ENCODE measurements at places on chromosomes 16 and 17.

DNA sequence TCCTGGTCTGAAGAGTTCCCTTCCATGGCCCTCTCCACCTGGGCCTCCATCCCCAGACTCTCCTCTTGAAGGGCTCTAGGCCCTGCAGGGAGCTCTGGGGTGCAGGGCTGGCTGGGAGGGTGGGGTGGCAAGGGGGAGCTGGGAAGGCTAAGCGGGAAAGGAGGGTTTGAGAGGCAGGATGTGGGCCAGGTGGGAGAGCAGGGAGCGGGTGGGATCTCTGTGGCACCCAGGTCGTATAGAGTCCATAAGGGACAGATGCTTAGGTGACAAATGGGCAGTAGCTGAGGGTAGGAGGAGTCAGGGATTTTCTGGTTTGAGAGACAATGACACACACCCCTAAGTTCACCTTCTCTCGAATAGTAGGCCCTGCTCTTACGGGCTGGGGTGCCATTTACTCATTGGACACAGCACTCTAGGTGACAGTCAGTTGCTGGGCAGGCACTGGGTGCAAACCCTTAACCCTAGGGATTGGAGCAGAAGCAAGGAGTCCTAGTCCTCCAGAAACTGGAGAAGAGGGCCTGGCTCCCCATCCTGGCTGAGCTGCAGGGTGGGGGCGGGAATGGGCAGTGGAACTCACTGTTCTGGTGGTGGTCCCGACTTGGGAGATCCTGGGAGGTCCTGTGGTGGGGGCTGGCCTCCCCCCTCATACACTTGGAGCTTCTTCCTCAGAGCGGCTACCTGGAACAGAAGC lies 15.3 kb downstream of the KIF18B start:
- DNase-seq: no peak

GRCh38 chr17:66230922-66231591 lies 1.8 kb upstream of the APOH start:
- DNase-seq: no peak

DNA sequence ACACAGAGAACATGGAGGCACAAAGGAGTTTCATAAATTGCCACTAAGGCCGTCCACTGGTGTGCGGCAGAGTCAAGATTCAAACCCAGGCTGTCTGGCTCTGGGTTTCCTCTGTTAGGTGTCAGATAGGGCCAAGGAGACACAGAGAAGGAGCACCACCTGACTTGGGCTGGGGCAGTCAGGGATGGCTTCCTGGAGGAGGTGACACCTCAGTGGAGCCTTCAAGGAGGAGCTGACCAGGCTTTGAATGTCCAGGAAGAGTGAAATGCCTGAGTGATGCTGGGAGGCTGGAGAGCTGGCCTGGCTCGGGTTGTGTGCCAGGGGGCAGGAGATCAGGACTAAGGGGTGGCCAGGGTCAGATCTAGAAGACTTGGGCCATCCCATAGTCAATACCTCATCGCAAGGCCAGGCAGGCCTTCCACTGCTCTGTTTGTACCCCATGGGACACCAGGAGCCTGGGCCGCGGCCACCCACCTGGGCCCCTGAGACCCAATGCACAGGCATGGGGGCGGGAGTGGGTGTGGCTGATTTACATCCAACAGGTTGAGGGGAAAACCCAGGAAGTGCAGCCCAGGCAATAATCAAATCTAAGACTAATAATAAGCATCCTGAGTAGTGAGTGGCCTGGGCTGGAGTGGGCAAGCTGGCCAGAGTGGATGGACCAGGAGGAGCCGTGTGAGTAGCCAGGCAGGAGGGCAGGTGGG lies 73.7 kb downstream of the USP22 start:
- DNase-seq: no peak

DNA sequence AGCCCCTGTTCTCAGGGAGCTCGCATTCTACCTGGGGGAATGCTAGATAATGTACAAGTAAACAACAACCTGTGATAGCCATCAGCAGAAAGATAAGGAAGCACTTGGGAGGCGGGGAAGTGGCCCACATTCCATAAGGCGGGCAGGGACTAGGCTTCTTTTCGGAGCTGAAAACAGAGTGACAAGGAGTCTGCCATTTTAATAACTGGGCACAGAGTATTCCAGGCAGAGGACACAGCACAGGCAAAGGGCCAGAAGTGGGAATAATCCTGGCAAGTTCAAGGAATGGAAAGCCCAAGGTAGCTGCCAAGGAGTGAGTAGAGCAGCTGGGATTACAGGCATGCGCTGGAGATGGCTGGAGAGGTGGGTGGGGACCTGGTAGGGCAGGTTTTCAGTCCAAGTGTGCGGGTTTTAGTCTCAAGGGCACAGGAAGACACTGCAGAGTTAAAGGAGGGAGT lies 24.3 kb downstream of the USP43 start:
- DNase-seq: no peak

- no peak for DNase-seq
Observed at GRCh38 chr16:84526794-84527531, 22.5 kb upstream of the MEAK7 start.

GRCh38 chr17:74972107-74972972 lies at the start of gene HID1:
Gene HID1, minus strand, starts transcription at chr17:74972759. Its CDS starts 103 bp downstream, at chr17:74972656.
- DNase-seq: peak; percentile 72

DNA sequence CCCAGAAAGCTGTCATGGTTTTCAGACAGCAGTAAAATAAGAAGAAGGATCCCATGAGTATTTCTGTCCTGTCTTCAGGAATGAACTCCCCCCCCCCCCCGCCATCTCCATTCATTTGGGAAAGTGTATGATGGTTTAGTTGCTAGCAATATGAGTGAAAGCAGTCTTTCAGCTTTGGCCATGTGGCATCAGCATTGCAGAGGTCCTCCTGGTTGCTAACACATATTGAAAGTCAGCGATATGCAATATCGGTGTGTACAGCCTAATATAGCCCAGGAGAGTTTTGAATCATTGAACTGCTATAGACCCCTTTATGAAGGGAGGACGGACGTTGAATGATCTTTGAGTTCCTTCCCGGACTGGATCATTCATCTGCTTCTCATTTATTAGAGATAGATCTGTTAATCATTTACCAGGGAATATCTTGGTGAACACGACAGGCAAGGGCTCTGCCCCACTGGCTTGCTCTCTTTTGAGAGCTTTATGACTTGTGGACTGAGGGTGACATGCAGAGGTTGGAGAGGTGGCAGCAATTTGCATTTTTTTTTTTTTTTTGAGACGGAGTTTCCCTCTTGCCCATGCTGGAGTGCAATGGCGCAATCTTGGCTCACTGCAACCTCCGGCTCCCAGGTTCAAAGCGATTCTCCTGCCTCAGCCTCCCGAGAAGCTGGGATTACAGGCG lies 25.2 kb downstream of the DEF8 start:
- DNase-seq: no peak

DNA sequence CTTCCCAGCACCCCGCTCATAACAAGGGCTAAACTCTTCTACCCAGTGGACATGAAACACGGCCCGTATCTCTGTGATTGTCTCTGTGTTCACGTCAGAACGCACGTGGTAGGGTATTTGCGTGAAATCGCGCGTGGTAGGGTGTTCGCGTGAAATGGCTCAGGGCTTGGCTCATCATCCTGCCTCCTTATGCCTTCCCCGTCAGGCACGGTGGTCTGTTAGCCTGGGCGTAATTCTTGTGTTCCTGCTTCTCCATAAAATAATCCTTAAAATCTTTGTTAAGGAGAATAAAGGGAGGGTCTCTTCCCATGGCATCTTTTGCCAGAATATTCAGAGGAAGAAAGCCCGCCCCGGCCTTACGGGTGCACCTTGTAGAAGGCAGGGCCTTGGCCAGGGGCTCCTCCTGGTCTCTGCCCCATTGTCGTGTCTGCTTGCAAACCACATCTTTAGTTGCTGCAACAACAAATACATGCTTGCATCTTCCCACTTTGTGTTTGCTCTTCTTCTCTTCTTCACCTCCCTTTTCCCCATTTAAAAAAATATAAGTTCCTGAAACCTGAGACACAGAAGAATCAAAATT lies 116.7 kb upstream of the CHMP6 start:
- DNase-seq: no peak

DNA sequence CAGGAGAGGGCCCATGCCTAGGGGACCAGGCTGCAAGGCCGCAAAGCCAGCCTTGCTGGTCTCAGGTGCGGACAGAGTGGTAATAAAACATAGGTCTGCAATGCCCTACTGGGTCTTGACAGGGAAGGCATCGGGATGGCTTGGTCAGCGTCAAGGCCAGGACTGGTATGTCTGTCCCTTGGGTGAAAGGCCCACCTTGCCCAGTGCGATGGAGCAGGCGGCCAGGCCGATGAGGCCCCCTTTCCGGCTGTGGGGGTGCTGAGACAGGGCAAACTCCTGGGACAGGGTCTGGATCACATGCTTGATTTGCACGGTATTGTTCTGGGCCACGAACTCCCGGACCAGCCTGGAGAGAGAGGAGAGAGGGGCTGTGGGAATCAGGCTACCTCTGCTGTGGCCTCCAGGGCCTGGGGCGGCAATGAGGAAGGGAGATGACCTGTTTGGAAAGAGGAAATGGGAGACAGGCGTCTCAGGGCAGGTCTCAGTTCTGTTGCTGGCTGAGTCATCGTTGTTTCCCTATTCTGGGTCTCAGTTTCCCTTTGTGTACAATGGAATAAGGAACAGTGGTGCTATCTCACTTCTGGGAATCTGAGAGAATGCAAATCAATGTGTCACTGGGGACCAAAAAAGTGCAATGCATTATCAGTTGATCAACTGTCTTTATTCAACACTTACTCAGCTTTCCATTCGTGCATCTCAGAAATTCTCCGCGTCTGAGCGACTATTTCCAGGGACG lies 14.8 kb downstream of the VAC14 start:
- DNase-seq: no peak

DNA sequence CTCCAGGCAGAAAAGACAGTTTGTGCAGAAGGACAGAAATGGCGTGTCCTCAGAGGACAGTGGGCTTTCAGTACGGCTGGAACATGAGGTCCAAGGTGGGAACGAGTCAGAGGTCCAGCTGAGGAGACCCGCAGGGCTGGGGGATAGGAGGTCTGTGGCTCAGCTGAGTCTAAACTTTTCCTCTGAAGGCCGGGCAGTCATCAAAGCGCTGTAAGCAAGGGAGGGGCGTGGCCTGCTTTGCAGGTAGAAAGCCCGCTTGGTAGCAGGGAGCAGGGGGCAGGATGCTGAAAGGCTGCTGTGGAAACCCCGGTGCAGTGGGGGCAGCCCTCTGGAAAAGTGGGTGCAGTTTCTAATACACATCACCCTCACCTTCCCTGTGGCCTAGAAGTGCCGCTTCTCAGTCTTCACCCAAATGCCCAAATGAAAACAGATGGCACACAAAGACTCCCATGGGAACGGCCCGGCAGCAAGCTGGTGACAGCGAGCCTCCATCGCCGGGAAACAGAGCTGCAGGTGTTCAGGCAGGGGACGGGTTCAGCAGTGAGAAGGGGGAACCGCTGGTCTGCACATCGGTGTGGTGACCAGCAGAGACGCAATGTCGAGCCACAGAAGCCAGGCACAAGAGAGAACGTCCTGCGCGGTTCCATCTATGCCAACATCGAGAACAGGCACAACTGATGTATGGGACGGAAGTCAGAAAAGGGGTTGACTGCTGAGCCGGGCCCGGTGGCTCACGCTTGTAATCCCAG lies 12.2 kb upstream of the OSGIN1 start:
- DNase-seq: no peak
